ENCODE measurements at places on chromosomes 13 and 19.

DNA sequence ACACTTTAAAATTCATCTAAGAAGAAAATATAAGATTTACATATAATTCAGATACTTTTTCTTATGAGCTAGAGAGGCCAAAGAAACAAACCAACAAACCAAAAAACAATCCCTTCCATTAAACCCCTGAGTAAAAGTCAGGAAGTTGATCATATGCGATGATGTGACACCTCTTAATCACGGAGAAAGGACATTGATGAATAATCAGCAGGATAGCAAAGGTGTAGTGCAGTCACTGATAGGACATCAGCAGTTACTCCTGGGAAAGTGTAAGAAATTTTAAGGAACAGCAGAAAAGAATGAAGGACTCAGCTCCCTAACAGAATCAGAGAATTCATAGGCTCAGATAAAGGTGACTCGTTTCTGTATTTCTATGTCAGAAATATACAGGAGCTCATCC lies 202.4 kb upstream of the EDNRB start:
- no peak for DNase-seq

DNA sequence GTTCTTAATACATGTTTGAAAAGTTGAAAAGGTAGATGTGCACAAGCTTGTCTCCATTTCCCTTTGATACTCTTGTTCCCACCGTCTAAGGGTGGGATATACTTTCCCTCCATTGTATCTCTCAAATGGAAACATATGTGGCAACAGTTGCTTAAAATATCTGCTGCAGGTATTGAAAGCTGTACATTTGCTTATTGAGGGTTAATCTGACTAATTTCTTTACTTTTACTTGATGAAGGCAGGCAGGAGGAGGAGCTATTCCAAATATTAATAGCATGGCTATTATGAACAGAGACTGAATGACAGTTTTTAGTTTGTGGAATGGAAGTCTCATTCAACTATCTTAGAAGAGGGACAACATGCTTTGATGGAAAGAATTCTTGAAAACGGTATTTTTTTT lies 103.8 kb downstream of the SLC10A2 start:
- no peak for DNase-seq

- DNase-seq: no peak
Observed at GRCh38 chr13:46359714-46360113, 27.3 kb downstream of the RUBCNL start.

DNA sequence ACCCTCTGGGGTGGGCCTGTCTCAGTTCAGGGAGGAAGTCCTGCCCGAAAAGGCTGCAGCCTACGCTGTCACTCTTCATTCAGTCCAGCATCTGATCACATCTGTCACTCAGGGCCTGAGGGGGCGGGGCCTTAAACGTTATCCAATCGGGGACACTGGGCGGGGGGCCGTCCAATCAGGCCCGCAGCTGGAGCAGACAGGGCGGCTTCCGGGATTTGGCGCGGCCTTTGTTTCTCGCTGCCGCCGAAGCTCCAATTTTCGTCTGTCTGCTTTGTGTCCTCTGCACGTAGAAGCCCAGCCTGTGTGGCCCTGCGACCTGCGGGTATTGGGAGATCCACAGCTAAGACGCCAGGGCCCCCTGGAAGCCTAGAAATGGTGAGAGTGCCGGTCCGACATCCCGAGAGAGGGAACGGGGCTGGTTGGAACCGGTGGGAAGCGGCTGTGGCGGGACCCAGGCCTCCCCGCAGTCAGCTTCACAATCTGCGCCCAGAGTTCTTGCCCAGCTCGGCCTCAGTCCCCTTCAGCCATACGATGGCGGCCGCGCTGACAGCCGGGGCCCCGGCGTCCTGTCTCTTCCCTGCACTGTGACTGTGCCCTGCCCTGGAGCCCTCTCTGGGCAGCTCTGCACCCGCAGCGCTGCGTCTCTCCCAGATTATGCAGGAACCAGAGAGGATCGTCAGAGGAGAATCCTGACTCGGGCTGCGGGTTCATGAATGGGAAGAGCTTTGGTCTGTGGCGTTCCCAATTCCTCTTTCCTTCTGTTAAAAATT lies at the start of gene ZNF730:
Gene ZNF730, plus strand, starts transcription at position 224 of the 770 bp plus-strand sequence. Its CDS starts 149 bp downstream, at position 373.
- no peak for DNase-seq

DNA sequence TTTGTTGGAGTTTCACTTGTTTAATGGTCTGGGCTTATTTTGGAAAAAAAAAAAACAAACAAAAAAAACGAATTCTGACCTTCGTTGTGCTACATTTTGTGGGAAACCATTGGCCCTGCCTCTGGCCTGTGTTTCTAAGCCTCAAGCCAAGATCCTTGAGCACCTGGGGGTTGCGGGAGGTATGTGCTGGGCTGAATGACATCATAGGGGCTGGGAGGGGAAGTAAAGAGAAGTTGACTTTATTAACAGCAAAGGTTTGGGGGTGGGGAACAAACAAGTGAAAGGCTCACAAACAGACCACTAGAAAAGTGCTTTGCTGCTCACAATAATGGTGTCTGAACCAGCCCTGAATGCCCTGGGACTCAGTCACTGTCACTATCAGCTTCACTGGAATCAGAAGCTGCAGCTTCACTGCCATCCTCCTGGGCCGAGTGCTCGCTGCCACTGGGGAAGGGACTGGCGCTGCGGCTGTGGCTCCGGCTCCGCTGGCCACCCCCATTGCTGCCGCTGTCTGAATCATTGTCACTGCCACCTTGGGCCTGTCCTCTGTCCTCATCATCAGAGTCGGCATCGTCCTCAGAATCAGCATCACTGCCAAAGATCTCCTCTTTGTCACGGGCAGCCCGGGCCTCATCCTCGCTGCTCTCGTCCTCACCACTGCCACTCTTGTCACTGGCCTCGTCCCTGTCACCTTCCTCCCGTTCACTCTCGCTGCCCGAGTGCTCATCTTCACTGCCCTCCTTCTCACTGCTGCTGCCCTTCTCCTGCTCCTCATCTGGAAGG lies 5.1 kb downstream of the PAF1 start:
- no peak for DNase-seq

- no peak for DNase-seq
Observed at GRCh38 chr19:7965259-7965841, 21.9 kb upstream of the TIMM44 start.

DNA sequence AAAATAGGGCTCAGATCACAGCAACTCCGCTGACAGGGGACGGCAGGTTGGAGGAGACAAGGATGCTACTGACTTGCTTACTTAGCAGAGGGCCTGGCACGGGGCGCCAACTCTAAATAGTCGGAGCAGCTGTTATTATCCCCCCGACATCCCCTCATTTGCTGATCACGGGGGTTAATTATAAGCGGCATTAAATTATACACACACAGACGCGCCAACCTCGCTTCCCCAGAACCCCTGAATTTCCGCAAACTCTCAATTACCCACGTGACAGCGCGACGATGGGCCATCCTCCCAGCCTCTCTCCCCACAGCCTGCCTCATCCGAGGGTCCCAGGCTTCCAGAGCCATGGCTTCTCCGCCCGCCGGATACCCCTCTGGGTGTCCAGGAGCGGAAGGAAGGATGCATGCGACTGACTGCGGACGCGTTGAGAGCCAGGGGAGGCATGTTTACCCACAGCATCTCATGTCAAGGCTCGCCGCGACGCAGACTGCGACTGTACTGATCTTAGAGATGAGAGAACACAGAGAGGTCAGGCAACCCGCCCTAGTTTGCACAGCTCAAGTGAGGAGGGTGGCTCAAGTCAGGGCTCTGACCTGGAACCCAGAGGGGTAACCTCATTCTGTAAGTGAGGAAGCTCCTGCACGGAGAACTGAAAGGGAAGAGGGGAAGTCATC lies 5.7 kb downstream of the PTPRS start:
- no peak for DNase-seq

- DNase-seq: no peak
Observed at GRCh38 chr13:98909016-98909415, 68.8 kb downstream of the DOCK9 start.

DNA sequence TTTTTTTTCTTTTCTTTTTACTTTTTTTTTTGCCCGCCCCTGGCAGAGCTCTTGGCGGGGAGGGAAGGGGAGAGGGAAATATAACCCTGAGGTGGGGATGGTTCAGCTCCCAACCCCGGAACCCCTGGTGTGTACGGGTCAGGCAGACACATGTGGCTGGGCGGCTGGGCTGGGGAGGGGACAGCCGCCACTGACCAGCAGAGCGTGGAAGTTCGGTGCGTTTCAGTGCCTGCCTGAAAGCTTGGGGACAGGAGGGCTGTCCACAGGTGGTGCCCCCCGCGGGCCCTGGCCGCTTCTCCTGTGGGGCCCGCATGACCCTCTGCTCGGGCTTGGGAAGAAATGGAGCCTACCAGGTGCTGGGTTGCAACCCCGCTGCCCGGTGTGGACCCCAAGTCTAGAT lies 5.2 kb upstream of the MYDGF start:
- DNase-seq: no peak

- peak; percentile 45 for DNase-seq
Observed at GRCh38 chr19:12668932-12669269, 2.3 kb downstream of the WDR83 start.

GRCh38 chr19:1252221-1252820 lies 3.9 kb downstream of the MIDN start:
- no peak for DNase-seq
